ENCODE measurements at places on chromosomes 2 and 18.

DNA sequence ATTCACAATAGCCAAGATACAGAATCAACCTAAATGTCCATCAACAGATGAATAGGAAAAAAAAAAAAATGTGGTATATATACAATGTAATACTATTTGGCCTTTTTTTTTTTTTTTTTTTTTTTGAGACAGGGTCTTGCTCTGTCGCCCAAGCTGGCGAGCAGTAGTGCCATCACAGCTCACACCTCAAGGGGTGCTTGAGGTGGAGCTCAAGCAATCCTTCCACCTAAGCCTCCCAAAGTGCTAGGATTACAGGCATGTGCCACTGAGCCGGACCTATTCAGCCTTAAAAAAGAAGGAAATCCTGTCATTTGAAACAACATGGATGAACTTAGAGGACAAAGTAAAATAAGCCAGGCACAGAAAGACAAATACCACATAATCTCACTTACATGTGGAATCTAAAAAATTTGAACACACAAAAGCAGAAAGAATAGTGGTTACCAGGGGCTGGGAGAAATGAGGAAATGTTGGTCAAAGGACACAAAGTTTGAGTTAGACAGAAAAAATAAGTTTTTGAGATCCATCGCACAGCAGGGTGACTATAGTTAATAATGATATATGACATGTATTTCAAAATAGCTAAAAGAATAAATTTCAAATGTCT is 26.0 kb downstream of the TLK1 start:
- no peak for DNase-seq

GRCh38 chr18:35376393-35376741 is 770 bp downstream of the ZNF396 start:
- DNase-seq: peak; percentile 2

DNA sequence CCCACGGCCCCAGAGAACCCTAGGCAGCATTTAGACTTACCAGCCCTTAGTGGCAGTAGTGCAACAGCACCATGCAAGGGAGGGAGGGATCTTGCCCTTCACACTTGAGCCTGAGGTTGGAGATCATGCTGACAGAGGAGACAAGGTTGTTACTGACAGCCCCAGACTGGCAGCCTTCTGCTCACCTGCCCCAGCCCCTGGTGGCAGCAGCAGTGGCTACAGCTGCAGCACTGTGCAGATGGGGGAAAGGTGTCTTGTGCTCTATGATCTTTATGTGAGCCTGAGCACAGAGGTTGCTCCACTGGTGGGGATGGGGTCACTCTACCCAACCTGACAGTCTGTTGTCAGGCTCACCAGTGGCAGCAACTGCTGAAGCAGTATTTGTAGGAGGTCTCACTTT is 501.2 kb upstream of the LRRTM4 start:
- DNase-seq: no peak

GRCh38 chr2:123061534-123061933 is 963.6 kb upstream of the CNTNAP5 start:
- DNase-seq: no peak

- no peak for DNase-seq
These were observed 11.1 kb upstream of the INO80C start for GRCh38 chr18:35508746-35509338.

GRCh38 chr2:23926290-23926749 is 603 bp downstream of the ATAD2B start:
- peak; percentile 19 for DNase-seq

- DNase-seq: no peak
These were observed 119.7 kb downstream of the PMAIP1 start for GRCh38 chr18:60019463-60019840.

GRCh38 chr2:27085673-27086089 is 891 bp upstream of the KHK start:
- DNase-seq: peak; percentile 27

DNA sequence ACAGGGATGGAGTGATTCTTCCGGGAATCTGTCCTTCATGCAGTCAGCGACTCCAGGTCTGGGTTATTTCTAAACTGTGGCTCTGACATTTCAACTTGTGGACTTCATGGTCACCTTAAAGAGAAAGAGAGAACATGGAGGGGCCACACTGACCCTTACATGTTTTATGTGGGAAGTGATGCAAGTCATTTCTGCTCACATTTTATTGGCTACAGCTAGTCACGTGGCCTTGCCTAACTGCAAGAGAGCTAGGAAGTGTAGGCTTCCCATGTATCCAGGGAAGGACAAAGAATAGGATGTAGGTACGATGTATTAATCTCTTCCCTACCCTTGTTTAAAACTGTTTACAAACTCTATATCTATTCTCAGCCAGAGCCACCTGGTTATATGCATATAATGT is 30.3 kb upstream of the AFTPH start:
- no peak for DNase-seq

GRCh38 chr2:43269706-43270105 is 43.3 kb upstream of the ZFP36L2 start:
- no peak for DNase-seq

- no peak for DNase-seq
These were observed 156.1 kb downstream of the AGPS start for GRCh38 chr2:177548636-177549035.

Measured in activated effector memory CD4-positive, alpha-beta T cell treated with Interleukin-2 at 50 U/mL for 16 hours (primary cell).